ENCODE measurements at places on chromosomes 7 and 10.

GRCh38 chr10:30384701-30385201, 35.7 kb upstream of the MTPAP start:
- DNase-seq: peak; percentile 76

- no peak for DNase-seq
Measured at GRCh38 chr10:122490268-122490667, 28.9 kb downstream of the HTRA1 start.

GRCh38 chr10:98167191-98167590, 32.7 kb downstream of the R3HCC1L start:
- no peak for DNase-seq

DNA sequence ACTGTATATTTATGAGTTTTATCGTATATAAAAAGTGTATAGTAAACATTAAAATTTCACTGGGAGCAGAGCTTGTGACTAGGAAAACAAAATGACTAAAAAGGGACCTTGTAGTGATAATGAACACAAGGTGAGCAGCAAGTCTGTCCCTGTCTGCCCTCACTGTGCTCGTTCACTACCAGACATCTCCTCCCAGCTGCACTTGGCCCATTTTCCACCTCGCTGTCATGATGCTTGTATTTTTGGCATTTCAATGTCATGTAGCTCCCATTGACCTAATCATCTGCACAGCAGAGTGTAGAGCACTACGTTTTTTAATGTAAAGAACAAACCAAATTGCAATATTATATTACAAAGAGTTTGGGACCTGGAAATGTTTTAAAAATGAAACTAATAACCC, 207.2 kb downstream of the ZEB1 start:
- no peak for DNase-seq

GRCh38 chr7:80374321-80374720, 137.5 kb downstream of the GNAT3 start:
- DNase-seq: no peak

DNA sequence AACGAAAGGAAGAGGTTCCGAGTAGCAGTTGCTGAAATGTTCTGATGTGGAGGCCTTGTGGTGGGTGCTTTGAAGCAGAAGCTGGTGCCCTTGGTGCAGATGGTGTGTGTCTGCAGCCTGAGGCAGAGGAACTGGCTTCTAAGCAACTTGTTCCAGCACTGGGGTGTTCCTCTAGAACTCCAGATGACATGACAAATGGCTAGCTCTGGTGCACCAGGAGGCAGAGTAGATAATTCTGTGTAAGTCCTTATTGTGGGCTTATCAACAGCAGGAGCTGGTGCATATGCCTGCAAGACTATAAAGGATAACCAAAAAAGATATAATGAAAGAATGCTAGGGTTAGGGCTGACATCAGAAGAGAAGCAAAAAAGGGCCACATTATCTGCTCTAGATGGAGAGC, 76.5 kb downstream of the ARL5B start:
- DNase-seq: peak; percentile 84

DNA sequence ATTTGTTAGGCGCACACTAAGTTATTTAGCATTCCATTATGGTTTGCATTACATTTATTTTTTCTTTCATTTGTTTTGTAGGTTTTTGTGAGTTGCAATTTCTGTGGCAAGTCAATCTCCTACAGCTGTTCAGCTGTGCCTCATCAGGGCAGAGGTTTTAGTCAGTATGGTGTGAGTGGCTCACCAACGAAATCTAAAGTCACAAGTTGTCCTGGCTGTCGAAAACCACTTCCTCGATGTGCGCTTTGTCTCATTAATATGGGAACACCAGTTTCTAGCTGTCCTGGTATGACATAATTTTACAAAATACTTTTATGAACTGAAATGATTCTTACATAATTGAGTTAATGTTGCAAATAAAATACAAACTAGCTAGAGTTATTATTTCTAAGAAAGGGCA, 29.5 kb downstream of the MIOS start:
- DNase-seq: peak; percentile 75

DNA sequence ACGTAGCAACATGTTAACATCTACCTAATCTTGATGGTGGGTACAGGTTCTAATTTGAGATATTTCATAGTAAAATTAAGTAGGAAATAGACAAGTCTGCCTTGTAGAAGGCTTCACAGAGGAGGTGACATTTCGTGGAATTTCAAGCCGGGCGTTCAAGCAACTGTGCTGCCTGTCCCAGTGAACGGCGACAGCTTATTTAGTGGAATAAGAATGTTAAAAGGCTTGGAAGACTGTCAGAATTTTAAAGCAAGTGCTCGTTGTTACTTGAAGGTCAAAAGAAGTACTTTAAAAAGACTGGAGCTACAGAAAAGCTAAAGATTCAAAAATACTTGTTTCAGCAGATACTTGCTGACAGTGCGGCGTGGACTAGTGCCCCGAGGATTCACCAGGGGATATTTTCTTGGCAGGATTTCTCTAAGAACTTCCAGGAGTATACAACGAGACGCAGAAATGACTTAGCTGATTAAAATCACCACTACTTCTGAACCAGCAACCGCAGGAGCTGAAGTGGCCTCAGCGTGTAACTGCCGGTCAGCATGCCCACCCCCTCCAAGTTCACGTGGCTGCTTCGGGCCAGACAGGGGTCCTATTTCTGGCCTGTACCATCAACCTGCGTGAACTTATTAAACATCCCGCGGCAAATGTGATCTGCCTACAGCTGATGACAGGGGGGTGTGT, 46.5 kb downstream of the CTBP2 start:
- DNase-seq: no peak

DNA sequence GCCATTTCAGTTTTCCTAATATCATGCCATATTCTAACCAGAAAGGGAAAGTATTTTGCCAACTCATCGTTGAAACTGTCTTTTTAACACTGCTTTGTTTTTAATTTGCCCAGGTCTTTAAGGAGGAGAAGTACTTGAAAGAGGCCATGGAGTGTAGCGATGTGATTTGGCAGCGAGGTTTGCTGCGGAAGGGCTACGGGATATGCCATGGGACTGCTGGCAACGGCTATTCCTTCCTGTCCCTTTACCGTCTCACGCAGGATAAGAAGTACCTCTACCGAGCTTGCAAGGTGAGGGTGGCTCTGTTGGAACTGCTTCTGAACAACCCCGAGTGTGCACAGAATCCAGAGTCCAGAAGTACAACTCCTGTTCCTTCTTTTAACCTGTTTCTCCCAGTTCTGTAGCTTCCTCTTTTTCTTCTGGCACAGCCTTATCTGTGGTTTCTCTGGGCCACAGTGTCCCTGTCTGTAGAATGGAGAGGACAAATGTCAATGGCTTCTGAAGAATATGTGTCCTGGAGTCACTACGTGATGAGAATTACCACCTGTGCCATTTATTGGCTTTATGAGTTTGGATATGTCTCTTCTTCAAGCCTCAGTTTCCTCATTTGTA, 60.1 kb downstream of the LANCL2 start:
- peak; percentile 87 for DNase-seq

Data from hematopoietic multipotent progenitor cell treated with erythropoietin and hydrocortisone succinate and interleukin-3 and kit ligand, for 4 days (in vitro differentiated cells).